ENCODE measurements at places on chromosomes 1 and 21.

DNA sequence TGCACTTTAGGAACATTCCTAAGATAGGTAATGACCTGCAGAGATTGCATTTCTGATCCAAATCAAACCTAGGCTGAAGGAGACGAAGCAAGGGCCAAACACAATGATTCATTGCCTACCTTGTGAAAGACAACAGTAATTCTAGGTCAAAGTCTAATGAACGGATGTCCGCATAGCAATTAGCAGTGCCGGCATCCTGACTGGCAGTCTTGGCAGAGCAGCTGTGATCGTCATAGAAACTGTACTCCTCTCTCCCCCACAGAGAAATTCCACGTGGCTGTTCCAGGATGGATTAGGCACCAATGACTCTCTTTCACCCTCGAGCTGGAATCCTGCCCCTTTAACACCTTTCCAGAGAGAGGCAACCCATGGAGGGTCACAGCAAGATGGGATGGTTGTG, 28.9 kb upstream of the VAV3 start:
- no peak for DNase-seq

GRCh38 chr1:147895123-147895522, 7.5 kb upstream of the GJA8 start:
- DNase-seq, result no peak

DNA sequence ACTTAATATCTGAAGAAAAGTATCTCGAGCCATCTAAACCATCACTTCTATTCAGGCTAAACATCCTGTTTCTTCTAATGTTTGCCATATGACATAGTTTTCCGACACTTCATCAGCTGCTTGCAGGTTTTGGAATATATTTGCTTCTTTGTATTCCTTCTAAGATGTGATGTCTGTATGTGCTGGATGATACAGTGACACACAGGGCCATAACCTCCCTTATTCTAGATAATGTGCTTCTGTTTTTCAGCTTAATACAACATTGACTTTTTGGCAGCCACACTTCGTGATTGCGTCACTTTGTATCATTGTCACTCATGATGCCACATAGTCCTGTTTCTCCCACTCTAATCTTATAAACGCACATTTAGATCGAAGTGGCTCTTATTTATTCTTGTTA, 156.3 kb downstream of the CRB1 start:
- DNase-seq, result no peak

- no peak for DNase-seq
Observed at GRCh38 chr1:37720231-37721130, 28.2 kb downstream of the CDCA8 start.

GRCh38 chr1:182662121-182662890, 22.1 kb downstream of the RGS8 start:
- DNase-seq, result no peak

GRCh38 chr1:32399843-32400242, 5.6 kb upstream of the BSDC1 start:
- no peak for DNase-seq

DNA sequence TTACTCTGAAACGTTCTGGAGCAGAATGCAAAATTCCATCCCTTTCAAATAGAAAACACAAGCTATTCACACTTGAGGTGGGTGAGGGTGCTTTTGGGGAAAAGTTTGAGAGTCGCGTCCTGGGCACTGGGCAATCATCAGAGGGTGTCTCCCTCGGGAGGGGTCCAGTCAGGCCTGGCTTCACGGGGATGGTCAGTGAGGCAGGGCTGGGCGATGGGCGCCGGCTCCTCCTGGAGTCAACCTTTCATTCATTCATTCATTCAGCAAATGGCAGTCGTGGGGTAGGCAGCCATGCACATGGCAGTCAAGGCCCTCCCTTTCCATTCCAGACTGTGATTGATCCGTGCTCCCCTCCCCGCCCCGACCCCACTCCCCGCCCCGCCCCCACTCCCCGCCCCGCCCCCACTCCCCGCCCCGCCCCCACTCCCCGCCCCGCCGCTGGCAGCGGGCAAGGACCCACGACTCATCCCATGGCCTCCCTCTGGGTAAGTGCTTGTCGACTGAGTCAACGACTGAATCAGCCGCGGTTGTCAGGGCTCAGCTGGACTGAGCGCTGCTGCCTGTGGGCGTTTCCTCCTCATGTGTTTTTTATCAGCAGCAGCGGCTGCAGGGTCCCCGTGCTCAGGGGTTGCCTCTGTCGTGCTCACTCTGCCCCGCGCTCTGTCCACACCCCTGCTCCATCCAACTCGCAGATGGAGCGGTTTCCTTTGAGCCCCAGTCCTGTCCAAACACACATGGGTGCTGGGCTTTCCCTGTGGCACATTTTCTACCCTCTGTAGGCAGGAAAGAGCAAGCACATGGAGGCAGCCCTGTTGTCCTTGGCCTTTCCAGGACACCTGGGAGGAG, 12.5 kb upstream of the SPSB1 start:
- no peak for DNase-seq

DNA sequence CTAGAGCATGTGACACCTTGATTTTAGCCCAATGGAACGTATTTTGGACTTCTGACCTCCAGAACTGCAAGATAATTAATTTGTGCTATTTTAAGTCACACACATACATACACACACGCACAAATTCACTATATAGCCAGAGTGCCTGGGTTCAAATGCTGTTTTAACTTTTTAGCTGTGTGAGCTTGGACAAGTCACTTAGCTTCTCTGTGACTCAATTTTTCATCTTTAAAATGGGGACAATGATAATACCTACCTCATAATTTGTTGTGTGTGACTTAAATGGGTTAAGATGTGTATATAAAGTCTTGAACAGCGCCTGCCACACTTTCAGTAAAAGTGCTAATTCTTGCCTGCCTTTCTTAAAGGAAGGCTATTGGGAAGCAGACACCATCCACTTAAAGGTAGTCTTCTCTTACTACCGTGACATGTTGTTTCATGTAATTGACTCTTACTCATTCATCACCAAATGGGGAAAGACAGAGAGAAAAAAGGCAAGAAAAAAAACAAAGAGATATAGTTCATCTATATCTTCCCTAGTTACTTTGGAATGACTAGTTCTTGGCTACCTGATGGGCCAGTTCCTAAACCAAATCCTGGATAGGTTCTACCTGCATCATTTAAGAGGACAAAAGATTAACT, 56.3 kb downstream of the SLC30A7 start:
- DNase-seq, result no peak

GRCh38 chr21:17352996-17353655, 159.7 kb upstream of the CXADR start:
- no peak for DNase-seq

GRCh38 chr1:172969611-172970010, 81.1 kb downstream of the TNFSF18 start:
- no peak for DNase-seq

GRCh38 chr1:154912755-154913154, 23.8 kb downstream of the PMVK start:
- no peak for DNase-seq

- no peak for DNase-seq
Observed at GRCh38 chr1:17890056-17890814, 135.1 kb downstream of the ACTL8 start.

DNA sequence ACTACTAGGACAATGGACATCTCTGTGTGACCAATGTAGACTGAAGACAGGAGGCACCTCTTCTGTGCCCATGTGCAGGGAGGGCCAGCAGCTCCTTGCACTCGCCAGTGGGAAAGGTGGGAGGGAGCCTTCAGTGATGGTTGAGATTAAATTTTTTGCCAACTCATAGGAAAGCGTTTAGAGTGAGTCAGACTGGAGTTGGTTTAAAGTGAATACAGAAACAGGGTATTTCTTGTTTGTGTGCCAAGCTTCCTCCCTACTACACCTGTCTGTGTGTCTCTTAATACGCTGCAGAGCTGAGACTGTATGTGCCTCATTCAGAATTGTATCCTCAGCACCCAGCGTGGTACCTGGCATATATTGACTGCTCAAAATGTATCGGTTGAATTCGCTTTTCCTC, 13.5 kb upstream of the COL16A1 start:
- DNase-seq, result no peak

DNA sequence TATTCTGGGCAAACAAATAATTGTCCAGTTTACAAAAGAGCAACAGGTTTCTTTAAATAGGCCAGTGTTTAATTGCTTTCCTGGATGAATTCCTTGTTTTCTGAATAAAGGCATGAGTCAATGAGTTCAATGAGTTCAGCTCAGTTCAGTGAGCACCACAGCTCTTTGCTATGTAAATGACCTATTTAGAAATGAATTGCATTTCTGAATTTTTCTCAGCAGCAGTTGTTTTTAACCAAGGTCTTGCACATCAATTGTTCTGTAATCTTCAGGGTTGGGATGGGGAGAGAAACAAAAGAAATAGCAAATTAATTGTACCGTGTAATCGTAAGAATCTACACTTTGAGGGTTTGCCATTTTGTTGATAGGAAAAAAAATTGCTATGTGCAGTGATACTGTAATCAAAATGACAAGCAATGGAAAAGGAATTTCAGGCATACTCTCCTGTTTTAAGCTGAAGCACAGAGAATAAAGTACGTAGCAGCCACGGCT, 45.7 kb downstream of the MIS18A start:
- no peak for DNase-seq

GRCh38 chr1:72063364-72064044, 218.8 kb downstream of the NEGR1 start:
- DNase-seq, result no peak

DNA sequence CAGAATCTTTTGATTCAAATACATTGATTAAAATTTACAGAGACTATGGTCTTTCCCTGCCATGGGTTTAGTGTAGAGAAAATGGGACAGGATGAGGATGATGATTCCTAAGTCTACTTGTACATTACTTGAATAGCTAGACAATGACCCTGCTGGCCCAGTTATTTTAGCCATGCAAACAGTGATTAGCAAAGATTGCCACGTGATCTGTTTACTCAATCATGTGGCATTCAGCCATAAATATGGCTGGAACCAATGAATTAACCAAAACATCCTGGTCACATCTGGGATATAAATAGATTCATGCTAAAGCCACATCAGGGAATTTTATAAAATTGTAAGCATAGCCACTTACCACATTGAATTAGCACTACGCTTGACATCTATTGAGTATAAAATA, 167.3 kb downstream of the PBX1 start:
- DNase-seq, result no peak
